ENCODE measurements at places on chromosomes 2 and 18. TPM values are rescaled to one million over a fixed set of nuclear protein-coding genes. Genes with fewer than 3 reads are reported as not detected.

- DNase-seq = no peak
- no peaks in the 10 kb centered on the region for H3K4me1 ChIP-seq
- H3K27me3 ChIP-seq = peaks cover 4% of the 10 kb centered on the region
- H3K4me3 ChIP-seq = no peak overlapping the region
- no peak overlapping the region for H3K27ac ChIP-seq
- H3K36me3 ChIP-seq = no peaks in the 10 kb centered on the region
Observed at GRCh38 chr2:74806920-74807319, 27.0 kb upstream of the HK2 start.

DNA sequence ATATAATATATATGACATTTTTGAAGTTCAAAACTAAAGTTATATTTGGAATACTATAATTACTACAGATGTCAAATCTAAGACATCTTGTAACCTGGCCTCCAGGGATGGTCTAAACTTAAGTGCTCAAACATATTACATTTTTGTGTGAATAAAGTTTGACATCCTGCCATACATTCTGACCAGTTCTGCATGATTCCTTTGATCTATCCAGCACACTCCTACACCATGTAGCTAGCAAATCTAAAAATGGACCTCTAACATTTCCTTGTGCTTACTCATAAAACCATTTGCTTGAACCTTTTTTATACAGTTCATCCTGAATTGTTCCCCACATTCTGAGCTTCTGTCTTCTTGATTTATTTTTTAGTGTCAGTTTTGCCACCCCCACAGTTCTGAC is 294.3 kb upstream of the ZNF804A start:
- H3K4me1 ChIP-seq = no peaks in the 10 kb centered on the region
- no peaks in the 10 kb centered on the region for H3K36me3 ChIP-seq
- DNase-seq = no peak
- no peak overlapping the region for H3K27ac ChIP-seq

- H3K27me3 ChIP-seq = no peaks in the 10 kb centered on the region
- no peak overlapping the region for H3K4me3 ChIP-seq
- H3K36me3 ChIP-seq = no peaks in the 10 kb centered on the region
- H3K4me1 ChIP-seq = no peaks in the 10 kb centered on the region
- no peak overlapping the region for H3K27ac ChIP-seq
Observed at GRCh38 chr18:11008505-11008904, 140.9 kb downstream of the PIEZO2 start.

GRCh38 chr2:191859681-191860080 is 12.8 kb upstream of the CAVIN2 start:
- H3K4me1 ChIP-seq = no peaks in the 10 kb centered on the region
- H3K4me3 ChIP-seq = no peak overlapping the region
- H3K27ac ChIP-seq = no peak overlapping the region
- DNase-seq = no peak

- no peak overlapping the region for H3K4me3 ChIP-seq
- no peak overlapping the region for H3K27ac ChIP-seq
- no peaks in the 10 kb centered on the region for H3K36me3 ChIP-seq
- DNase-seq = no peak
- H3K27me3 ChIP-seq = no peaks in the 10 kb centered on the region
- no peaks in the 10 kb centered on the region for H3K4me1 ChIP-seq
Observed at GRCh38 chr2:21407851-21408250, 284.1 kb downstream of the TDRD15 start.

GRCh38 chr18:4438938-4439337 is 16.2 kb downstream of the DLGAP1 start:
- no peaks in the 10 kb centered on the region for H3K36me3 ChIP-seq
- H3K27ac ChIP-seq = no peak overlapping the region
- no peak overlapping the region for H3K4me3 ChIP-seq
- H3K4me1 ChIP-seq = no peaks in the 10 kb centered on the region
- no peak for DNase-seq

DNA sequence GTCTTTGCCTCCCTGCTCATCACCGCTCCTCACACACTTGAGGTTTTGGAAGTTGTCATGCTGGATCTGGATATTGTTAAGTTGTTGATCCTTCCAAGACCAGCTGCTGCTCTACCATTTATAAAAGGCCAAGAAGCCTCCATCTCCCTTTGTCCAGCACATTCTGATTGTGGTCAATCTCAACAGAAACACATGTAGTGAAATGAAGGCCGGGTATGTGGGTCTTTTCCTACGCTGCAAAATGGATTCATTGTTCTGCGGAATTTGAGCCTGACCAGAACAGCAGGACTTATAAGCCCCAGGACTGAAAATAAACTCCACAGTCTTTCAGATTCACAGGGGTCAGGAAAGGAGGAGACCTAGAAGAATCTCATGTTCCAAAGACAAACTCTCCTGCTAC is 238.4 kb downstream of the CMPK2 start:
- DNase-seq = no peak
- no peaks in the 10 kb centered on the region for H3K4me1 ChIP-seq
- no peak overlapping the region for H3K27ac ChIP-seq
- no peaks in the 10 kb centered on the region for H3K36me3 ChIP-seq
- H3K4me3 ChIP-seq = no peak overlapping the region
- no peaks in the 10 kb centered on the region for H3K27me3 ChIP-seq

- H3K27me3 ChIP-seq = no peaks in the 10 kb centered on the region
- no peak within 1 kb of the TSS for H3K27ac ChIP-seq
- H3K4me3 ChIP-seq = no peak within 1 kb of the TSS
- H3K36me3 ChIP-seq = no peaks in the 10 kb centered on the region
Observed at GRCh38 chr2:238158509-238159070, at the start of gene ERFE. Gene ERFE, plus strand, starts transcription at chr2:238158970. Its CDS starts 38 bp downstream, at chr2:238159008.

DNA sequence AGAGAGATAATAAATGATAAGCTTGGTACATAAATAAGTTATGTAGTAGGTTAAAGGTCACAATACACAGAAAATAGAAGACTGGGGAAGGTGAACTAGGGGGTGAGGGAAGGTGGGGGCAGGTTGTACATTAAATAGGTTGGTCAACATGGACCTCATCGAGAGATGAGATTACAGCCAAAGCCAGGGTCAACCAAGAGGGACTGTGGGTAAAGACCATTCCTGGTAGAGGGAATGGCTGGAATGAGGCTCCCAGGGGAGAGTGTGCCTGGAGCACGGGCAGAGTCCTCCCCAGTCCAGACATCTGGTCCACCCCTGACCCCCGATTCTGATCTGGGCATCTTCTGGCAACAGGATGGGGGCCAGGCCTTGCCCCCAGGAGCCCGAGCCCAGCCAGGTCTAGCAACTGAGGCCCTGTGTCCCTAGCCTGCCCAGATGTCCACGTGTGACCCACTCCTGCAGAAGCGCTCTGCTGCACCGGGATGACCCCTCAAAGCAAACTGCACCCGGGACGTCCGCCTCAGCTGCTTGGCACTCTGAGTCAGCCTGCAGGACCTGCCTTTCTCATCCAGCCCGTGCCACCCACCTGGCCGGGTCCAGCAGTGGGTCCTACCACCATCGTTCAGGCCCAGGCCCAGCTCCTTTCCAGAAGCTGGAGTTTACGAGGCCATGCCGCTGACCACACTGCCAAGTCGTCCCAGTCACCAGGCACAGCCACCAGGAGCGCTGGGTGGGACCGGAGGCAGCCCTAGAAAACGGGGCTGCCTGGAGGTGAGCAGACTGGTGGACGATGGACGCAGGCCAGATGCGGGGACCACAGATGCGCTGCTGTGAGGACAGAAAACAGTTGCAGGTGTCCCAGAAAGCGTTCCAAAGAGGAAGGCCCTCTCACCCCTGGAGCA is 56.2 kb upstream of the ID2 start:
- no peaks in the 10 kb centered on the region for H3K4me1 ChIP-seq
- H3K27me3 ChIP-seq = no peaks in the 10 kb centered on the region
- no peak overlapping the region for H3K27ac ChIP-seq
- H3K4me3 ChIP-seq = no peak overlapping the region

GRCh38 chr2:211867845-211868451 is 670.7 kb downstream of the ERBB4 start:
- no peaks in the 10 kb centered on the region for H3K27me3 ChIP-seq
- DNase-seq = no peak
- no peaks in the 10 kb centered on the region for H3K36me3 ChIP-seq

DNA sequence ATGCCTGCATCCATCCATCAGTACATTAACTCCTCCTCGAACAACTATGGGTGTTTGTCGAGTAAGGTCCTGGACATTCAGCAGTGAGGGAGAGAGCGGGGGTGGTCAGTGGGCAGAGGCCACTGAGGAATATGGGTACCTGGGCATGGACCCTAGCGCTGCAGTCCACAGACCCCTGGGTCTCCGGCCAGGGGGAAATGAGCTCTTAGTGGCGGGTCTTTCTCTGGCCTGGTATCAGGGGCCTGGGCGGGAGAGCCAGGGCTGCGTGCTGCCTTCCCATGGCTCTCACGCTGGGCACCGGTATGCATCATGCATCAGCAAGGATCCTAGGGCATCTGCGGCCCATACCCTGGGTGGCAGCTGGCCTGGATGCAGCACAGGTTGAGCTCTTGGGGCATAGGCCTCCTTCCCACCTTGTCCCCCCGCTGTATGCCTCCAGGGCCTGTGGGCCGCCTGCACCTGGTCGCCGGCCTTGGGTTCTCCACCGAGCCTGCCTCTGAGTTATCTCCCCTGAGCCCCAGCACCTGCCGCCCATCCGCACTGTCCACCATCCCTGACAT is 1.3 kb upstream of the MOCOS start:
- peaks cover 17% of the 10 kb centered on the region for H3K4me1 ChIP-seq
- H3K4me3 ChIP-seq = no peak overlapping the region
- no peak for DNase-seq
- H3K27ac ChIP-seq = no peak overlapping the region
- peaks cover 14% of the 10 kb centered on the region for H3K27me3 ChIP-seq

DNA sequence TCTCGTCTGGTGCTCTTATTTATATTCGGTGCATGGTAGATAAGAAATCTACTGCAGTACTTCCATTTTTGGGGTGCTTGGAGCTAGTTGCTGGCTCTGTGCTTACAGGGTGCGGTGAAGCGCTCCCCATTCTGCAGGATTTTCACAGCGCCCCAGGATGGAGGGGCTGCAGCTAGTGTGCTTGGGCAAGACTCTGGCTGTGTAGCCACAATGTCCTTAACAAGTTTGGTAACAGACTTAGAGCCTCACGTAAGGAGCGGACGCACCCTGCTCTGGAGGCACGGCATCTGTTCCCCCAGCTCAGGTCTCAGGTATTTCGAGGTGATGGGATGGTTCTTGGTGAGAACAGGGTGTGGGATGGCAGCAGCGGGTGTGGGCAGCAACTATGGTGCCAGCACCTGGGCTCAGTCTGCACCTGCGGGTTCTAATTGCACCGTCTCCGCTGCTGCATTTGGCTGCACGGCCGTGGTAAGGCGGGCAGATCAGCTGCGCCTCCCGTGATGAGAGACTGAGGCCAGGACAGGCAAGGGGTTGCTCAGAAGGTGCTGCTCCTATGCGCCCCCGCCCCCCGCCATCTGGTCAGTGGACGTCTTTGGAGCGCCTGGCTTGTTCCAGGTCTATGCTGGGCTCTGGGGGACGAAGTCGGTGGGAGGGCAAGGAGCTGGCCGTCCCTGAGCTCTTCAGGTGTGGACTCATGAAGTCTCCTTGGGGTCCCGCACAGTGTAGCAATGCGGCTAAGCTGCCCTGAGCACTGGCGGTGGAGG is 20.1 kb upstream of the ALLC start:
- no peak for DNase-seq
- H3K27me3 ChIP-seq = no peaks in the 10 kb centered on the region
- H3K4me1 ChIP-seq = no peaks in the 10 kb centered on the region
- H3K4me3 ChIP-seq = no peak overlapping the region

DNA sequence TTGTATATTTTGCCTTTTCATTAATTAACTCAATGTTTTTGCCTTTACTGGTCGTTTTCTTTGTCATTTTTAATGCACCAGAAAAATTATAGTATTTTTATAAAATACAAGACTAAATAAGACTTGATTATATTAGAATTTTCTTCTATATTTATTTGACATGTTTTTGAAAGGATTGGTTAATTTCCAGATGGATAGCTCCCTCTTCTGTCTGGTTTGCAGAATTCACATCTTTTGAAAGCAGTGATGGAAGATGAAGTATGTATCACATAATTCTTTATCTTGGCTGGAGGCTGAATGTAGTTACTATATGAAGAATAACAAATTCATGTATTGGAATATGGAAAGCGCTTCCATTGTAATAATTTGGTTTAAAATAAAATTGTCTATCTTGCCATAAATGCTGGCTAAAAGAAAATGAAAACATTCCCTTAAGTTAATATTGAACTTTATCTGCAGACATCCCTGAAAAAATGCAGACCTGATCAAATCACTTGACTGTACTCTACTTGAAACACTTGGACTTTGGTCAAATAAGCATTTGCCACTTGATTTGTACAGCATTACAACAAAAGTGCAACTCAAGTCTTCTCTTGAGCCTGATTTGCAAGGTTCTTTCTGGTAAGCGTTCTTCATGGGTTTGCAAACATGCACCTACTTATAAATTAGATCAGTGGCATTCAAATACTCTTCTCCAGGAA is 86.3 kb upstream of the EFEMP1 start:
- no peaks in the 10 kb centered on the region for H3K36me3 ChIP-seq
- H3K4me3 ChIP-seq = no peak overlapping the region
- no peak for DNase-seq
- no peaks in the 10 kb centered on the region for H3K4me1 ChIP-seq
- H3K27ac ChIP-seq = no peak overlapping the region
- no peaks in the 10 kb centered on the region for H3K27me3 ChIP-seq

- DNase-seq = no peak
- H3K4me1 ChIP-seq = peaks cover 9% of the 10 kb centered on the region
- H3K27me3 ChIP-seq = peaks cover 20% of the 10 kb centered on the region
- no peaks in the 10 kb centered on the region for H3K36me3 ChIP-seq
- H3K27ac ChIP-seq = no peak overlapping the region
Observed at GRCh38 chr2:9212010-9212635, 5.5 kb downstream of the ASAP2 start.

DNA sequence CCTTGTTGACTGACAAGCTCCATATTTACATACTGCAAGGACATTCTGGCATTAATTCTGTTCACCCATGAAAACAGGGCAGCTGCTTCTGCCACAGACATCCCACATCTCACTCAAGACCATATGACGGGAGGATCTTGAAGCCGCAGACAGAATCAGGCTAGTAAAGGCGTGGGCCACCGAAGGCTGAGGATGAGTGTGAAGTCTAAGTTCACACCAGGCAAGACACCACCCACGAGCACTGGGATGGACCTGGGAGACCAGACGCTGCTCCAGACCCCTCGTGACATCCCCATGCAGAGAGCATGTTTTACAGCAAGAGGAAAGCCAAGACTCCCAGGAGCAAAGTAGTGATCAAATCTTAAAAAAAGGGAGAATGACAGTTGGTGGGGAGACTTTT is 3.2 kb downstream of the FHL2 start:
- H3K4me1 ChIP-seq = peaks cover 13% of the 10 kb centered on the region

- H3K4me1 ChIP-seq = no peaks in the 10 kb centered on the region
- no peak overlapping the region for H3K4me3 ChIP-seq
- H3K27ac ChIP-seq = no peak overlapping the region
- H3K27me3 ChIP-seq = no peaks in the 10 kb centered on the region
- DNase-seq = no peak
Observed at GRCh38 chr18:69727912-69728572, 219.6 kb downstream of the CD226 start.

Gene LINC00305
- total RNA-seq = not detected

Gene GPR39
- total RNA-seq = not detected

Gene ANKRD30BL
- not detected for total RNA-seq

Gene STARD6
- total RNA-seq = not detected

Gene HIBCH
- total RNA-seq = 21.0 TPM

Gene PKDCC
- total RNA-seq = not detected

Gene MFSD2B
- total RNA-seq = 0.39 TPM

Gene GPR35
- total RNA-seq = 11.0 TPM

Gene SP140
- 100 TPM for total RNA-seq

Gene TAF4B
- 5.0 TPM for total RNA-seq

Gene SESTD1
- total RNA-seq = 7.3 TPM

All from CD4-positive, CD25-positive, alpha-beta regulatory T cell (primary cell).